ENCODE measurements at places on chromosomes 4 and X. TPM values are rescaled to one million over a fixed set of nuclear protein-coding genes. Genes with fewer than 3 reads are reported as not detected.

Gene DCAF8L2
- not detected for total RNA-seq

- DNase-seq = peak; percentile 39
These were observed 30.7 kb upstream of the KIAA0232 start for GRCh38 chr4:6751611-6752485.

DNA sequence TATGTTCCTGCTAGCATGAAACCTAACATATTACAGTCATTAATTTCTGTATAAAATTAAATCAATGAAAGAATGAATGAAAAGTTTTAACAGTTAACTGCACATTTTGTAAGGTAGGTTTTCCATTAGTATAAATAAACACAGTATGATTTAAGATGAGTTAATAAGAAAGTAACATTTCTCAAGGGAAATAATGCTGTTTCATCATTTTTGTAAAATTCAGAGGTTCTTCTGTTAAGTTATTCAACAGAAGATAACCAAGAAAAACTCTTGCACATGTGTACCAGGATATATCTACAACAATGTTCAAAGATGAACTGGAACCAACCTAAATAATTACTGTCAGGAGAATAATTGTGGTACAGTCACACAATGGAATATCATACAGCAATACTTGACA lies 88.6 kb downstream of the NEK1 start:
- DNase-seq = no peak

Gene CENPVL1
- not detected for total RNA-seq

GRCh38 chr4:144362366-144362765 lies 221.8 kb upstream of the GYPA start:
- DNase-seq = no peak

Gene DIAPH2
- 8.8 TPM for total RNA-seq

GRCh38 chr4:186724058-186724863 lies 605 bp upstream of the FAT1 start:
- DNase-seq = peak; percentile 60

Gene DMP1
- total RNA-seq = not detected

- DNase-seq = no peak
These were observed 766.9 kb upstream of the IGFBP7 start for GRCh38 chr4:57877047-57877458.

- DNase-seq = no peak
These were observed 120.4 kb upstream of the DUSP21 start for GRCh38 chrX:44723426-44723825.

- no peak for DNase-seq
These were observed 134.3 kb downstream of the TEX11 start for GRCh38 chrX:70774223-70774622.

- no peak for DNase-seq
These were observed 45.4 kb upstream of the CTAG2 start for GRCh38 chrX:154698630-154699248.

- DNase-seq = peak; percentile 19
These were observed 267.3 kb upstream of the TET2 start for GRCh38 chr4:104879367-104879766.

GRCh38 chrX:119402588-119402987 lies 3.5 kb downstream of the SLC25A43 start:
- DNase-seq = no peak

DNA sequence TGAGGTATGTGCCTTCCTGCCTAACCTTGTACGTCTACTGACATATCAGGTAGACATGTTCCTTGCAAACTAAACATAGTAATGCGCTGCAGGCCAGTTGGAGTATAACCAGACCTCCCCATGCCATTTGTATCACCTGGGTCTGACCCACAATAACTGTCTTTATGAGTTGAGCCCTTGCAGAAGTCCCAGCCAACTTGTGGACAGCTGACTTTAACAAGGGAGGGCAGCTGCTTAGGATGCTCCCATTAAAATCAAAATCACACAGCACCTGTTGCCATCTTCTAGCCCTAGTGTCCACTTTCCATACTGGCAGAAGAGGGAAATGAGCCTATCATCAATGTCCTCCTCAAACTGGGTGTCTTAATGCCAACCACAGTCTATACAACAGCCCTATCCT lies 41.6 kb downstream of the KANTR start:
- DNase-seq = no peak

- no peak for DNase-seq
These were observed 233.7 kb downstream of the PRDM5 start for GRCh38 chr4:120688791-120689190.

- DNase-seq = peak; percentile 98
These were observed 11.4 kb downstream of the KLF3 start for GRCh38 chr4:38675146-38676121.

Gene TENM3
- total RNA-seq = 5.3 TPM

Gene UGT2B11
- total RNA-seq = not detected

- no peak for DNase-seq
These were observed 611.8 kb downstream of the SPOCK3 start for GRCh38 chr4:166622425-166622977.

DNA sequence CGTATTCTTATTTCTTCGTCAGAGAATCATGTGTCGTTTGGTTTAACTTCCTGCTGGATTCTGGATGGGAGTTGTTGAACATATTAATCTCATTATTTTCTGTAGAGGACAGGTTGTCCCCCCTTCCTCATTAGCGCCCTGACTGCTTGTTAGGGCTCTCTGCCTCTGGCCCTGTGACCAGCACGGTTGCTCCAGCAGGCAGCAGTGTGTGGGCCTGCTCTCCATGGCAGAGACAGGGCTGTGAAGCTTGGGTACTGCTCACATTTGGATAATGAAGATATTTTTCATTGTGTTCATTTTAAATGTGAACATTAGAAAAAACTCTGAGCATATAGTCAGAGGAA lies 102.7 kb downstream of the KLHL8 start:
- no peak for DNase-seq

Gene FAM156A
- 20.8 TPM for total RNA-seq

GRCh38 chrX:2712428-2712827 lies 21.3 kb downstream of the CD99 start:
- no peak for DNase-seq

Gene PABPC1L2A
- not detected for total RNA-seq

Gene ANOS1
- total RNA-seq = not detected

Data from HT-29 (cell line).